SJSA1 (cell line): ENCODE measurements at places on chromosomes 4 and X. TPM values are rescaled to one million over a fixed set of nuclear protein-coding genes. Genes with fewer than 3 reads are reported as not detected.

DNA sequence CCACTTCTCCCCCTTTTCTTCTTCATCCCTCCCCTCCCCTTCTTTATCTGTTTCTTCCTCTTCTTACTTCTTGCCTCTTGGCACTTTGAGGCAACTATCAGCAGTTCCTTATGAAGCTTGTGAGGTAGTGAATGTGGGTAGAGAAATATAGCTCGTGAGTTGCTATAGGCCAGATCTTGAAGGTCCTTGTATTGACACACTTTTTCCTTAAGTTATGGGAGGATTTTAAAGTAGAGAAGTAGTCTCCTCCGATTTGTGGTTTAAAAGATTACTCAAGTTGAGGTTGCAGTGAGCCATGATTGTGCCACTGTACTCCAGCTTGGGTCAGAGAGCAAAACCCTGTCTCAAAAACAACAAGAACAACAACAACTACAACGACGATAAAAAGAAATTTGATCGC lies 3.4 kb upstream of the RRAGB start:
- no peak for DNase-seq

- no peak for DNase-seq
Measured at GRCh38 chr4:64807821-64808220, 398.6 kb upstream of the TECRL start.

DNA sequence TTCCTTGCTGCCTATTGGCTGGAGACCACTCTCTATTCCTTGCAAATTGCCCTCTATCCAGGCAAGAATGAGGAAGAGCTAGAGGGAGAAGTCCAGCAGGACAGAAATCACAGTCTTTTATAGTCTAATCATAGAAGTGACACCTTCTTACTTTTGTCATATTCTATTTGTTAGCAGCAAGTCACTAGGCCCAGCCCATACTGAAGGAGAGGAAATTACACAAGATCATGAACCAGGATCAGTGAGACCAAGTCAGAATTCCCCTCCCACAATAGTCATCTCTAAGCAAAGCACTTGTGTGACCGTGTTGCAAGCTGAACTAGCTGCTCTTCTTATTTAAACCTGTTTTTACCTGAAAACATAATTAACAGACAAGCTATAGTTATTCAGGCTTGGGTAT lies 317.7 kb downstream of the INPP4B start:
- no peak for DNase-seq

DNA sequence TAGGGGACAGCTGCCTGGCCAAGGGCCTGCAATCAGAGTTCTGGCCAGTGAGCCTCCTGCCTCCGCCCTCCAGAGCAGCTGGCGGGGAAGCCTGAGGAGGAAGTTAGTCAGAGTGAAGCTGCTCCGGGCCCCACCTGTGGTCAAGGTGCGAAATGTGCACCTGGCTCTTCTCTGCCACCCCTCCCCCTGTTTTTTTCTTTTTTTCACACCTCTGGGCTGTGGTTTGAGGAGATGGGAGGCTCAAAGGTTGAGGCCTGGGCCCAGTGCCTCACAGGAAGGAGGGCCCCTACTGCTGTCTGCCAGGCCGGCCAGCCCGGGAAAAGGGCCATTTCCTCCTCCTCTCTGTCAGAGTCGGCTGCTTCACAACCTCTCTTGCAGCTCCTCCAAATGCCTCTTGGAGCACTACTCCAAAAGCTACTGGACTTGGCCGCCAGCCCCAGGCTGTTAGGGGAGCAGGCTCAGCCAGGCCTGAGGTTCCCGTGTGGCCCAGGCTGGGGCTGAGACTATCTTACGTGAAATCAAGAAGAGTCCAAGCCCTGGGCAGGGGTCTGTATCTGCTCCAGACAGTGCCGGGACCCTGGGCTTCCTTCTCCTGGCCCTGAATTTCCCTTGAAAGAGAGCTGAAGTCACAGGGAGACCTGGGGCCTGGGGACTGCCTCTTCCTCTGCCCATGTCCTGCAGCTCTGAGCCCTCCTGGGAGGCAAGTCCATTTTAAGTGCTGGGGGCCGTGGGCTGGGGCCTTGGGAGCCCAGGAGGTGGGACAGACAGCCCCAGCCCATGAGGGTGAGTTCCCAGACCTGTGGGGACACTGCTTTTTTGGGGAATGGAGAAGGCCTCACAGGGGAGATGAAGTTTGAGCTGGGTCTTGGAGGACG lies 4.5 kb upstream of the CXCR3 start:
- DNase-seq: no peak

DNA sequence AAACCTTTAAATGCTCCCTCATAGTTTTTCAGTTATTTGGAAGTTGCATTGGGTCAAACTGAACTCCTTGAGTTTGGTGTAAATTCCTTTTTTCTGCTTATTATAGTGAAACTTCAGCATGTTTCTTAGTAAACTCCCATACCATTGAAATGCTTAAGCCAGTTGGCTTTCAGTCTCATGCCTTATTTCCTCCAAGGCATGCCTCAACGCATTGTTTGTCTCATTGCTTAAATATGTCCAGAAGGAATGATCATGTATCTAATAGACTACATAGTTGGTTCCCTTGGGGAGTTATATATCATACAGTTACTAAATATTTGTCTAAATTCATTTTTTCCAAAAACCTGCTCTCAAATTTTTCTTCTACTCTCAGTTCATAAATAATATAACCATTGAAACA lies 114.0 kb downstream of the STOX2 start:
- DNase-seq: no peak

DNA sequence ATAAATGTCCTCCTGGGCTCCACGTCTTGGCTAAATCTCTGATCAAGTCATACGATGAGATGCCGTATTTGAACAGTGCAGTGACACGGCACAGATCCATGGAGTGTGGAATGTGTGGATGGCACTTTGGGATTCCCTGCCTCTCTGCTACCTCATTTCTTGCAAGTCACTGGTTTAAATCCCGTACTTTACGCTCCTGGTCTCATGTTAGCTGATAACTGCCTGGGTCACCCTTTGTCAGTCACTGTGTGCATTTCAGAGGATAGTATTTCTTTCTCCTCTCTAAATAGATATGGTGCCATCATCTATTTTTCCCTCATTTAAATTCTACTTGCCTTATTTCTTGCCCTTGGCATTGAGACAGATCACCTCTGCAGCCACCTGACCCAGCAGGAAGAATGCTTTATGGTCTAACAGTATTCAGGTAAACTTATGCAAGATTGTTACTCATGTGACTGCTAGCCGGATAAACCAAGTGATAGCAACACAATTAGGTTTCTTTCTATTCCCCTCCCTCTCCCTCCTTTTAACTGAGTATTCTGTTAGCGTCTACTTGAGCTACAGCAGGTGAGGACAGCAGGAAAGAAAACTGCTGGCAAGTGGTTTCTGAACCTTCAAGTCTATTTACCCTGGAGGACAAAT lies 2.8 kb downstream of the EGF start:
- DNase-seq: no peak

GRCh38 chr4:183390374-183390773 lies 54.1 kb upstream of the CDKN2AIP start:
- DNase-seq: no peak

- DNase-seq: no peak
Measured at GRCh38 chr4:123530357-123530756, 133.8 kb downstream of the SPRY1 start.

DNA sequence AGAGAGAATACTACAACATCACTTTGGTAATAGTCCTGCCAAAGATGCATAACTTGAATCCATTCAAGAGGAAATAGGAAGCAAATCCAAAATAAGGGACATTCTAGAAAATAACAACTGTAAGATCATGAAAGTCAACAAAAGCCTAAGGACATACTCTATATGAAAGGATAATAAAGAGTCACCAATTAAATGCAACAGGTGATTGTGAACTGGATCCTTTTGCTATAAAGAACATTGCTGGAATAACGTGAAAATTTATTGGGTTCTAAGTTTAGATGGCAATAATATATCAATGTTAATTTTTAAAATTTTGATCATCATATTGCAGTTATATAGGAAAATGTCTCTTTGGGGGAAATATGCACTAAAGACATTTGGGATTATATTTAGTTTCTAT lies 20.0 kb downstream of the BEX4 start:
- DNase-seq: no peak

GRCh38 chr4:184734758-184735157 lies 862 bp upstream of the CENPU start:
- DNase-seq: no peak

DNA sequence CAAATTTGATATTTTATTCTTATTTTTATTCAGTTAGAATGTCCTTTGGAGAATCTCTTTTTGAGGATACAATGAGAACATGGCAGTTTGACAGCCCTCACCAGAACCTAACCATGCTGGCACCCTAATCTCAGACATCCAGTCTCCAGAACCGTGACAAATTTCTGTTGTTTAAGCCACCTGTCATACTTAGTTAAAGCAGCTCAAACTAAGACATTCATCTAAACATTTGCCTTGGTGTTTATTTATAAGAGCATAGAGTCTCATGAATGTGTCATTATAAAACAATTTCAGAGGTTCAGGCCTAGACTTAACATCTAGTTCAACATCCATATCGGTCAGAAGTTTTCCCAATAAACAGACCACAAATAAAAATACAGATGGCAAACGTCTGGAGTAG lies 125.1 kb upstream of the FUNDC1 start:
- no peak for DNase-seq

DNA sequence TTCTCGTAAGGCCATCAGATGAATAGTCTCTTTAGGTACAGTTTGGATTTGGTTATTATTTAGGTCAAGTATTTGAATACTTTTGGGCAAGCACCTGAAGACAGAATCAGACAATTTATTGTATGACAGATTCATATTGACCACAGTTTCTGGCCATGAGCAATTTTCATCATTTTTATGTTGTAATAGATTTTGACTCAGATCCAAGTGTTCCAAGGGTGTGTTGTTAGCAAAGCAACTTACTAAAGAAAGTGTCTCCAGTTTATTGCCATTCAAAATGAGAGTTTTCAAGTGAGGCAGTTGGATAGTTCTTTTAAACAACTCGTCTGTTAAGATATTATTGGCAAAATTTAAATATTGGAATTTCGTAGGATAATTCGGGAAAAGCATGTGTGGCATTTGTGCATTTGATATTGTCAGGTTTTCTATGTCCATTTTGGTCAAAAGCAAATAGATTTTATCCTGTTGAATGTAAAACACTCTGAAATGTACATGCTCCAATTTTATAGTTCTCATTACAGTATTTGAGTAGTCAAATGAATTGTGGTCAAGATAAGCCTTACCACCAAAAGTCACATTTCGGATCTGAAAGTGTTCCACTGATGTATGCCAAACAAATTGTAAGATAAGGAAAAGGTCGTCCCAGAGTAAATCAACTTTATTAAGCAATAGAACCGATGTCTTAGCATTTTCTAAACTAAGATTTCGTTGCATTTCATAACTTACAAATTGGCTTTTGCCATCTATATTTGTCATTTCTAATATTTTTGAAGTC lies 8.4 kb downstream of the TLR10 start:
- no peak for DNase-seq

DNA sequence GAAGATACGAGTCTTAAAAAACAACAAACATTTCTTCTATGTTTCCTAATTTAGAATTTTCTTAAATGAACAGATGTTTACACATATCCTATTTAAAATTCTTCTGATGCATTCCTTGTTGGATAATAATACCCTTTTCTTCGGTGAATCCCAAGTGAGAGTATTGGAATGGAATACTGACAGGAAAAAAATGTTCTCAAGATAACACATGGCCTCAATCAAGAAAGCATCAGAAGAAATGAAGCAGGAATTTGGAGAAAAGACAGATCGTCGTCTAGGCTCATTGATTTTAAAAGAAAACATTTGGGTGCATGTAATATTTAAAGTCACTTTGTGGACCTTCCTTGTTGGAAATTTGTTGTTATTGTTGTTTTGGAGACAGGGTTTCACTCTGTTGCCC lies 196.9 kb upstream of the ANK2 start:
- no peak for DNase-seq

DNA sequence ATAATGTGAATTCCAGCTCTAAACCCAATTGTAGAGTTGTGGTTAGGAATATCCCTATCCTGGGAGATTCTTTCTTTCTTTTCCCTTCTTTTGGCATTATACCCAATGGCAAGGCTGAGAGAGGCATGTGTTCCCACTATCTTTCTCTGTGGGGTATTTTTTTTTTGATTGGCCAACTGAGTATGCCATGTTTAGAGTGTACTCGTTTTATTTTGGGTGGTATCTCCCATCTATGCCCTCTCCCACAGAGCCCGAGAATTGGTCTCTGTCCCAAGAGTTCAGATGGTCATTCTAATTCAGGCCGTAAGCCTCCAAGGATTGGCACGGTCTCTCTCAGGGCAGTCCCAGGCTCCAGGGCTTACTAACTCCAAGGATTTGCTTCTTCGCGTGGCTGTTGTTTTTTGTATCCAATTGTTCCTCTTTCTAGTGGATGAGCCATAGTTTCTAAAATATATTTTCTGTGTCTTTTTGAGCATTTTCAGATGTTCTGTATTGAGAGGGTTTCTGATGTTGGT lies 198.8 kb downstream of the SLC4A4 start:
- DNase-seq: no peak

Gene GK
- total RNA-seq: 5.4 and 7.2 TPM in 2 replicates

DNA sequence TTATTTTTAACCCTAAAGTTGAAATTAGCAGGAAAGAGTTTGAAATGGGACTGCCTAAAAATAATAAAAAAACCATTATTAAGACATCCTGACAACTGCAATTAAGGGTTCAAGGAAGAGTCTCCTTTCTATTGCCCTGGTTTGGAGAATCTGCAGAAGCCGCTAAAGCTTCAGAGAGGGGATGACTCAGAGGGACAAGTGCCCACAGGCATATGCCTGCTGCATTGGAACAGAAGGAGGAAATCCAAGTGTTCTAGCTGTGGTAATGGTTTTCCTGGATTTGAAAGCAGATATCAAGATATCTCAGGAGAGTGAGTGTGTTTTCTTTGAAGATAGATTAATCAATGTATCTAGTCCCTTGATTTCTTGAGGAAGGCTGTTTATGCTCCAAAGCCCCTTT lies 235.1 kb upstream of the TAPT1 start:
- DNase-seq: no peak

- peak; percentile 20 for DNase-seq
Measured at GRCh38 chrX:110280954-110281353, 36.9 kb downstream of the AMMECR1 start.

- no peak for DNase-seq
Measured at GRCh38 chr4:1822568-1823544, 29.8 kb downstream of the FGFR3 start.

Gene DAPP1
- total RNA-seq: 0.32 TPM in 1 of 2 replicates, not detected in the other

- DNase-seq: no peak
Measured at GRCh38 chr4:53267026-53267425, 98.8 kb downstream of the SCFD2 start.

GRCh38 chr4:98967786-98968329 lies 27.7 kb upstream of the METAP1 start:
- DNase-seq: no peak

- no peak for DNase-seq
Measured at GRCh38 chrX:140815868-140816267, 106.3 kb downstream of the LINC00632 start.

Gene SRPX2
- 33.9 and 38.0 TPM in 2 replicates for total RNA-seq

GRCh38 chr4:19346636-19347035 lies 905.1 kb upstream of the SLIT2 start:
- DNase-seq: no peak

- no peak for DNase-seq
Measured at GRCh38 chr4:140426610-140427105, 790 bp downstream of the CLGN start.

Gene BEX1
- total RNA-seq: not detected in 2 replicates

Gene DKC1
- total RNA-seq: 48.1 and 54.9 TPM in 2 replicates
